Amniotic epithelial cell (primary cell): ENCODE measurements at places on chromosomes 11 and 22.

GRCh38 chr22:33688903-33689302, 231.4 kb downstream of the LARGE1 start:
- no peak for DNase-seq

DNA sequence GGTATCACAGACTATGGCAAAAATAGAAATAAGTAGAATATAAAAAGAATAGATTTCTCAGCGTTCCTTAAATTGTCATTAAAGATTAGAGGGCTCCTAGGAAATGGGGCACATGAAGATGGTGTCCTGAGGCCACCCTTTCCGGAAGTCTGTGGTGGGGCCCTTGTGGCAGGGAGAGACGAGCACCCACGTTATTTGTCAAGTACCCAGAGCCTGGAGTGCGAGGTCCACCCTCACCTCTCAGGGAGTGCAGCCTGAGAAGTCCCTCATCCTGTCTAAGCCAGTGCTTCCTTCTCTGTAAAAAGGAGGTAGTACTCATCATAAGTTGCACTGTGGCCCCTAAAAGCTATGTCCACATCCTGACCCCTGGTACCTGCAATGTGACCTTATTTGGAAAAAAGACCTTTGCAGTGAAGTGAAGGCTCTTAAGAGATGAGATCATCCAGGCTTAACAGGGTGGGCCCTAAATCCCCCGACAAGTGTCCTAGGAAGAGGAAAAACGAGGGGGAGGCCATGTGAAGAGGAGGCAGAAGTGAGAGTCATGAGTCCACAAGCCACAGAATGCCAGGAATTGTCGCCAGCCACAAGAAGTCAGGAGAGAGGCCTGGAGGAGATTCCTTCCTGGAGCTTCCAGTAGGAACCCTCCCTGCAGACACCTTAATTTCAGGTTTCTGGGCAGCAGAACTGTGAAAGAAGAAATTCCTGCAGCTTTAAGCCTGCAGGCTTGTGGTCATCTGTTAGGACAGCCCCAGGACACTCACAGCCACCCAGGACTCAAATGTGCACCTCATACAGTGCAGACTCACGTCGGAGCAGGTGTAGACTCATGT, 76.8 kb upstream of the CCND1 start:
- peak; percentile 27 for DNase-seq

- DNase-seq = no peak
Measured at GRCh38 chr11:44628730-44629700, 63.6 kb downstream of the CD82 start.

DNA sequence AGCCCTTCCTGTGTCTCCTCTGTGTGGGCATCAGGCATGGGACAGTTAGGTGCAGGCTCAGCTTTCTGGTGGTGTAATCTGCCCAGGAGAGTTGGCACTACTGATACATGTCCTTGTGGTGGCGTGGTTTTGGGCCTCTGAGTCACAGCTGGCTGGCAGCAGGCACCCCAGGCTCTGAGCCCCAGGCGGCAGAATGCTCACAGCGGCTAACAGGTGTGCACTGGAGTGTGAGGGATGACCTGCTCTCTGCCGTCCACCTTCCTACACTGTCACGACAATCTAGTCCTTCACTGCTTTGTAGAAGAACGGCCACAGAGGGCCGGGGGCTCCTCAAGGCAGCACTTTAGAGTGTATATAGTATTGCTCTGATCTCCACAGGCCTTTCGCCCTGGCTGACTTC, 100.3 kb upstream of the PITPNB start:
- DNase-seq = no peak

- DNase-seq = no peak
Measured at GRCh38 chr11:132332521-132332920, 962.1 kb downstream of the NTM start.

GRCh38 chr11:114326151-114326550, 30.0 kb downstream of the NNMT start:
- peak; percentile 34 for DNase-seq

- no peak for DNase-seq
Measured at GRCh38 chr11:28289444-28289843, 181.3 kb downstream of the METTL15 start.

DNA sequence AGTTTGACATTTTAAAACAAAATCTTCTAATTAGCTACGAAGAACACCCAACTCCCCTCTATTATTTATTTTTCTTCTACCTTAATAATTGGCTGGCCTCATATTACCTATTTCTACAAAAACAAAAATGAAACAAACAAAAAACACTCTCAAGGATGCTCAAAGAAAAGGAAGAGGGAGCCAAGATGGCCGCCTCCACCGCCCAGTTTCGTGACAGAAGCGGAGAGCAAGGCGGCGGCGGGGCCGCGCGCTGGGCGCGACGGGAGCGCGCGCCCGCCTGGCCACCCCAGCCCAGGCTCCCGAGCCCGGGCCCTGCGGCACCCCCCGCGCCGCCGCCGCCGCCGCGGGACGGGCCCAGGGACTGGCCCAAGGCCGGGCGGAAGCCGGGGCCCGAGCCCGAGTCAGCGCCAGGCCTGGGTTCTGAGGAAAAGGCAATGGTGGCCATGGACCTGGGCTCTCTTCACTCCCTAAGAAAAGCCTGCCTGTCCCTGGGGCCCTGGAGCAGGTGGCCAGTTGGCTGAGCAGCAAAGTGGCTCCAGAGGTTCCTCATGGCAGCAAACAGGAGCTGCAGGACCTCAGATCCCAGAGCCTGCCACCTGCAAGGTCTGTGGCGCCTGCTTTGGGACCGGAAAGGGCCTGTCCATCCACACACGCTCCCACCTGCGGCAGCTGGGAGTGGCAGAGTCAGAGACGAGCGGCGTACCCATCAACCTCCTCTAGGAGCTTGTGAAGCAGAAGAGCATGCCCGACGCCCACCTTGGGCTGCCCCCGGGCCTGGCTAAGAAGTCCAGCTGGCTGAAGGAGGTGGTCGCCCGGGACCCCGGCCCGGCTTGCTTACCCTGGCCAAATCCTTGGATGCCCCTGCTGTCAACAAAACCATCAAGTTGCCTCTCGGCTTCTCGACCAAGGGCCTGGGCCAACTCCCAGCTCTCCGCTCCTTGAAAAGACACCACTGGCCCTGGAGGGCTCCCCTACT, 543.2 kb upstream of the CCDC179 start:
- DNase-seq = no peak

- no peak for DNase-seq
Measured at GRCh38 chr22:27911330-27911729, 7.7 kb downstream of the PITPNB start.

DNA sequence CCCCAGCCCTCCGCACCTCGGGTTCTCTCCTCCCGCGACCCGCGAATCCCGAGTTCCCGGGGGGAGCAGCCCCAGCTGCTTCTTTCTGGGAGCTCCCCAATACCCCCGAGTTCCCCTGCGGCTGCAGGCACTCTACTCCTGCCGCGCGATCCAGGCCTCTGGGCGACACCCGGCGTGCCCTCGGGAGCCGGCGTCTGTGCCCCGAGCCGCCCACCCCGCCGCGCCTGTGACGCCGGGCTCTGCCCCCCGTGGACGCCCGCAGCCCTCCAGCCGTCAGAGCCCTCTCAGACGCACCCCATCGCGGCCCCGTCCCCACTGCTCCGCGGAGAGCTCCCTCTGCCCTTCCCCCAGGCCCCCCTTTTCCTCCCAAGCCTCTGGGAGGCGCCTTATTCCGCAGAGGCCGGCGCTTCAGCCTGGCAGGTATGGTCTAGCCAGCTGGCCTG, 422 bp downstream of the GLB1L2 start:
- no peak for DNase-seq

- DNase-seq = no peak
Measured at GRCh38 chr22:30903876-30904460, 64.6 kb downstream of the MORC2 start.

DNA sequence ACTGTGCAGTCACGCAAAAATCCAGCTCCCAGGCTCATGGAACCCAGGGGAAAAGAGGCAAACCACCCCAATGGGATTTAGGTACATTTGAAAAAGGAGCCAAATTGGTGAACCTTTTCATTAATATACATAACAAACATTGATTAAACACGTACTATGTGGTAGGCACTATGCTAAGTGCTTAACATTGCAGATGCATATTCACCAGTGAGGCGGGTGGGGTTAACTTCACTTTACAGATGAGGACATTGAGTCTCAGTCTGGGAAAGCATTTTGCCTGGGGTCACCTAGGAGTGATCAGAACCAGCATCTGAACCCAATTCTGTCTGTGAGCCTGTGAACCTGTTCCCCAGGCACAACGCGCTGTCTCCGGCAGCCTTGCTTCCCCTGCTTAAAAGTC, 146.3 kb downstream of the COMMD9 start:
- DNase-seq = no peak

DNA sequence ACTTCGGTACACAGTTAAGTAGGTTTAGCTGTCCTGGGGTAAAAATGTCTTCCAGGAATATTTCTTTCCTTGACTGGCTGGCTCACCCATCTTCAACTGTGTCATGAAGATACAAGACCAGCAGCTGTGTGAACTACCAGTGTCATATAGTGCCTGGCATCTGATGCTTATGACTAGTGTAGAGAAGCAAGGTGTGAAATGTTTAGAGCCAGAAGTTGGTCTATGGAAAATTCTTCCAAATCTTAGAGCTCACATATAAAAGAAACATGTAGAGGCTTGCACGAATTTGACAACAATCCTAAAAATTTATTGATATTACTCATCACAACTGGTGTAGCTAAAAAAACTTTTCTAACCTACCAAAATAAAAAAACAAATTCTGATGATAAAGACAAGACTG, 54.4 kb downstream of the ARL14EP start:
- DNase-seq = no peak

- DNase-seq = no peak
Measured at GRCh38 chr11:101341578-101341977, 212.0 kb upstream of the PGR start.

GRCh38 chr11:41254966-41255365, 204.5 kb downstream of the LRRC4C start:
- no peak for DNase-seq

DNA sequence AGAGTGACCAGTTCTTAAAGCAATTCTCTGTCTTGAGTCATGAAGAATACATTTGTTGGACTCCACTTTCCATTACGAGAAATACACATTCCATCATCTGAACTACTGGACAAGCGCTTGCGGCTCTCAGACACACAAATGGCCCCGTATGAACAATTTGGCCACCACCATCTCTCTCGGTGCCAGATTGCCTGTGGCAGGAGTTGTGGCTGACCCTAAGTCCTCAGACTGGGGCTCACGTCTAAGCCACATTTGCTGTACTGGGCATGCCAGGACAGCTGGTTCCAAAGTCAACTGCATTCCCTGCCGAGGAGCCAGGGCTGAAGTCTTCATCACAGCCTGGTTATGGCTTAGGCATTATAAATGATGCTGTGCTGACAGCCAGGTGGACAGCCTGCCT, 227.5 kb downstream of the MIAT start:
- no peak for DNase-seq

DNA sequence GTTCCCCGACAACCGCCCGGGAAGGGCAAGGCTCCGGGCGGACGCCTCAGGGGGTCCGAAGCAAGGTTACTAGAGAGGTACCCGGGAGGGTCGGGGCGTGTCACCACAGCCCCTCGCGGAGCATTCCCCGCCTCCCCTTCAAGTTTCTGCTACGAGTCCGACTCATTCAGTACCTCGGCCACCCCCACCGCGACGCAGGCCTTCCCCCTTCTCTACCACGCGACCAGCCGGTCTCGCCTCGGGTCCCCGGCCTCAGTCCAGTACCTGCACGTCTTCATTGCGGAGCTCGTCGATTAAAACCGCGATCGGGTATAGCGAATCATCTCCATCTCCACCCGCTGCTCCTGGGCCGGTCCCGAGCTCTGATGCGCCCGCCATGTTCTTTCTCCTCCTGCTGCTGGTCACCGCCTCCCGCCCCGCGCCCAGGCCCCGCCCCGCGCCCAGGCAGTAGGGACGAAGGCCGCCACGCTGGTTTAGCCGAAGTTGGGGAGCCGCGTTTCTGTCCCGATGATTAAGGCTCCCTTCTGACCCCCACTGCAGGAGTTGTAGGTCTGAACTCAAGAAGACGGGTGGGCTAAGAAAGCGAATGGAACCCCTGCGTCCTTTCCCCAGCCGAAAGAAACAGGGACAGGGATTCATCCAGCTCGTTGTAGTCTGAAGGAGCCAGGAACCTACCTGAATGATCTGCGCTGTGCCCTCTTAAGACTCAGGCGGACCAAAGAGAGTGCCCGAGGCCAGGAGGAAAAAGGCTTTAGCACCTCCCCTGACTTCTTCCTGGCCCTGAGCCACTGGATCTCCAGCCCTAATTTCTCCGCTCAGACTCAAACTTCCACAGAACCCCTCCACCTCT, at the start of gene PPP2R1B:
TSS of gene PPP2R1B (minus strand) at position 406 of the 850 bp plus-strand sequence. CDS start at position 378, 28 bp downstream.
- DNase-seq = peak; percentile 67

DNA sequence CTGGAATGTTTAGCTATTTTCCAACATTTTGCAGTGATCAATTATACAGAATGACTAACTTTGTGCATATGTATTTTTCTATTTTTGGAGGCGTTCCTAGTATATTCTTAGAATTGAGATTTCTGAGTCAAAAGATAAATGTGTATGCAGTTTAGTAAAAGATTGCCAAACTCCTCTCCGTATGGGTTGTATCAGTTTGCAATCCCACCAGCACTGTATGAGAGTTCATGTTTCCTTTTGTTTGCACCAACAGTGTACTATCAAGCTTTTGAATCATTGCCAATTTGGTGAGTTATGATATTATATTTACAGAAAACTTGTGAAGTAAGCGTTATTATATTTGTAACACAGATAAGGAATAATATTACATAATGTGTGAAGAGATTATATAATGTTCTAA, 658.7 kb downstream of the JRKL start:
- no peak for DNase-seq

- DNase-seq = peak; percentile 65
Measured at GRCh38 chr22:37045958-37046357, 5.6 kb upstream of the KCTD17 start.

DNA sequence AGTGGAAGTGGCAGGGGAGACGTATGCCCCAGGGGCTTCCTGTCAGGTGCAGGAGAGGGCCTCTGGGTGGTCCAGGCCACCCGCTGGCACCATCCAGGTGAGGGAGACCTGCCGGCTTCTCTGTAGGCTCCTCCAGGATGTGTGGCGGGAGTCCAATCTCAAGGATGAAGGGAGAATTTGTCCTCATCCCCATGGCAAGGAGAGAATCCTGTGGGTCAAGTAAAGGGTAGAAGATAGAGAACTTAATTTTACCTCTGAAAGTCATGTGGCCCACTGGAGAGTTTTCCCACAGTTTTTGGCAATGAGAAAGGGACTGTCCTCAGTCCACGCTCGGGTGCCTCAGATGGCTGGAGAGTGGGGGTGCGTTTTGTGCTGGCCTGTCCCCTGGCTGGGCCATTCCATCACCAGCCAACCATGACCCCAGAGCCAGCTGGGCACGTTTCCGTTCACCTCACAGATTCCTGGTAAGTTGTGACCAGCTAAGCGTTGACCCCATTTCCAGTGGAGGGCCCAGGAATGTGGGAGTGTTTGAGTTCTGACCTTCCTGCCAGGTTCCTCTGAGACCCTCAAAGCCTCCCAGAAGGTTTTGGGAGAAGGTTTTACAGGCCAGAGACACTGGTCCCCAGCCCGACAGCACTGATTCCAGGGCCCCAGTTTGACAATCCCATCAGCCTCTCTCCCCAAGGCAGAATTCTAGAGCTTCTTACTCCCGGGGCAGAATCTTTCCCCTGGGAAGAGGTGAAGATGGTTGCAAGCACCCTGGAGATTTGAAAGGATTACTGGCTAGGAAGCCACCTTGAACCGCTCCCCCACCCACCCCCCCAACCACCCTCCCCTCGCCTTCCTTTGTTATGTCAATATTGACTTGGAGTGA, 2.6 kb downstream of the OVOL1 start:
- no peak for DNase-seq
